ENCODE measurements at places on chromosomes 11 and 22. TPM values are rescaled to one million over a fixed set of nuclear protein-coding genes. Genes with fewer than 3 reads are reported as not detected.

SYT8 gene
- 1.7 TPM for total RNA-seq

GRCh38 chr22:46537225-46537945 lies at the start of gene CELSR1:
Gene CELSR1 (minus strand): TSS chr22:46537620. CDS start chr22:46537170, 450 bp downstream.
- DNase-seq: peak; percentile 72
- peak within 1 kb of the TSS; percentile 31 for H3K4me3 ChIP-seq
- no peak within 1 kb of the TSS for H3K27ac ChIP-seq
- H3K36me3 ChIP-seq: no peaks in the 10 kb centered on the region

DNA sequence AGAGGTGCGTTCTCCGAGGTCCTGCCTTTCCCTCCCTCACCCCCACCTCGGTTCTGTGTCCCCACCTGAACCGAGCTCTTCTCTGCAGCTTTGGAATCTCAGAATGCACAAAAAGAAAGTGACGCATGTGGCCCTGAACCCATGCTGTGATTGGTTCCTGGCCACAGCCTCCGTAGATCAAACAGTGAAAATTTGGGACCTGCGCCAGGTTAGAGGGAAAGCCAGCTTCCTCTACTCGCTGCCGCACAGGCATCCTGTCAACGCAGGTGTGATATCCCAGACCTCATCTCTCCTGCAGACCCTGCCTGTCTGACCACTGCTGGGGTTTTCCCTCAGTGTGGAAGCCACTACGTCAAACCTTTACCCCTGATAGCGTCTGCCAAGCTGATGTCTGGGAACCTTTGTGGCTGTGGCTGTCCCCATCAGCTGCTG lies 13.9 kb downstream of the ACP2 start:
- no peaks in the 10 kb centered on the region for H3K27me3 ChIP-seq
- H3K27ac ChIP-seq: no peak overlapping the region
- H3K36me3 ChIP-seq: peaks cover under 1% of the 10 kb centered on the region
- H3K4me3 ChIP-seq: no peak overlapping the region
- H3K4me1 ChIP-seq: no peaks in the 10 kb centered on the region

- no peak overlapping the region for H3K4me3 ChIP-seq
- H3K4me1 ChIP-seq: no peaks in the 10 kb centered on the region
- H3K36me3 ChIP-seq: no peaks in the 10 kb centered on the region
- DNase-seq: no peak
- H3K27ac ChIP-seq: no peak overlapping the region
- no peaks in the 10 kb centered on the region for H3K27me3 ChIP-seq
Measured at GRCh38 chr22:35598396-35598710, 18.8 kb downstream of the MB start.

- DNase-seq: no peak
- H3K36me3 ChIP-seq: no peaks in the 10 kb centered on the region
- no peak overlapping the region for H3K4me3 ChIP-seq
- no peaks in the 10 kb centered on the region for H3K27me3 ChIP-seq
Measured at GRCh38 chr22:48941903-48942575, 885.6 kb downstream of the BRD1 start.

DNA sequence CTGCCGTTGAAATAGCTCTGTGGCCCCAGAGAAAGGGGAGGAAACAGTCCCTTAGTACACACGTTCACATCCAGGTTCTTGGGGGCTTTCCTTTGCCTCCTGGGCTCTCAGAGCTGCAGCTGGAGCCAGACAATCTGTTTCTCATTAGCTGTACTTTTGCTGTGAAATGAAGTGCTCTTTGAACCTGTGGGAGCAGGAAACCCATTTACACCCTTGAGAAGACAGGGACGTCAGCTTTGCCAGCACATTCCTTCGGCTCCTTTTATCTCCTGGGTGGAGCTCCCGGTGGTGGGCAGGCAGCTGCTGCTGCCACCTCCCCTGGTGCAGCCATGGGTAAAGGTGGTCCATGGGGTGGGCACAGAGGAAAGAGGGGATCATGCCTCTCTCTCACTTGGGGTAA lies 80.6 kb upstream of the TIMP3 start:
- DNase-seq: no peak
- no peaks in the 10 kb centered on the region for H3K4me1 ChIP-seq
- no peak overlapping the region for H3K27ac ChIP-seq
- no peaks in the 10 kb centered on the region for H3K36me3 ChIP-seq
- no peak overlapping the region for H3K4me3 ChIP-seq

- no peak overlapping the region for H3K27ac ChIP-seq
- DNase-seq: no peak
- no peaks in the 10 kb centered on the region for H3K36me3 ChIP-seq
- no peaks in the 10 kb centered on the region for H3K4me1 ChIP-seq
- H3K27me3 ChIP-seq: no peaks in the 10 kb centered on the region
Measured at GRCh38 chr11:41461057-41461681, 1.7 kb upstream of the LRRC4C start.

- no peaks in the 10 kb centered on the region for H3K4me1 ChIP-seq
- H3K4me3 ChIP-seq: no peak overlapping the region
- no peaks in the 10 kb centered on the region for H3K36me3 ChIP-seq
- peaks cover 14% of the 10 kb centered on the region for H3K27me3 ChIP-seq
- H3K27ac ChIP-seq: no peak overlapping the region
Measured at GRCh38 chr22:50178471-50178864, 7.2 kb upstream of the TRABD start.

GRCh38 chr11:117816151-117816741 lies 8.3 kb downstream of the FXYD2 start:
- H3K27me3 ChIP-seq: no peaks in the 10 kb centered on the region
- peak overlapping the region; percentile 67 for H3K27ac ChIP-seq
- peaks cover 18% of the 10 kb centered on the region for H3K4me1 ChIP-seq

GRCh38 chr22:19679522-19680101 lies 34.7 kb upstream of the SEPTIN5 start:
- no peak overlapping the region for H3K27ac ChIP-seq
- H3K4me3 ChIP-seq: no peak overlapping the region
- H3K36me3 ChIP-seq: no peaks in the 10 kb centered on the region
- DNase-seq: peak; percentile 37
- H3K27me3 ChIP-seq: no peaks in the 10 kb centered on the region

DNA sequence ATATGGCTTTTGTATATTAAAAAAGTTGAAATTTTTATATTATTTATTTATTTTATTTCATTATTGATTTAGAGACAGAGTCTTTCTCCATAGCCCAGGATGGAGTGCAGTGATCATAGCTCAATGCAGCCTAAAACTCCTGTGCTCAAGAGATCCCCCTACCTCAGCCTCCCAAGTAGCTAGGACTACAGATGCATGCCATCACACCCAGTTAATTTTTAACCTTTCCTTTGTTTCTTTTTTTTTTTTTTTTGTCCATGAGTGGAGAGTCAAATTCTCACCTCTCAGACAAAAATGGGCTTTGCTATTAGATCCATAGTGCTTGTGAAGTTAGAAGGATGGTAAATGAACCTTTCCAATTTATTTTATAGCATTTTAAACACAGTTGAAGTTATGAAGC lies 182.5 kb downstream of the SOX6 start:
- H3K27me3 ChIP-seq: no peaks in the 10 kb centered on the region
- H3K36me3 ChIP-seq: no peaks in the 10 kb centered on the region
- DNase-seq: no peak
- no peak overlapping the region for H3K27ac ChIP-seq
- H3K4me3 ChIP-seq: no peak overlapping the region
- H3K4me1 ChIP-seq: no peaks in the 10 kb centered on the region

DNA sequence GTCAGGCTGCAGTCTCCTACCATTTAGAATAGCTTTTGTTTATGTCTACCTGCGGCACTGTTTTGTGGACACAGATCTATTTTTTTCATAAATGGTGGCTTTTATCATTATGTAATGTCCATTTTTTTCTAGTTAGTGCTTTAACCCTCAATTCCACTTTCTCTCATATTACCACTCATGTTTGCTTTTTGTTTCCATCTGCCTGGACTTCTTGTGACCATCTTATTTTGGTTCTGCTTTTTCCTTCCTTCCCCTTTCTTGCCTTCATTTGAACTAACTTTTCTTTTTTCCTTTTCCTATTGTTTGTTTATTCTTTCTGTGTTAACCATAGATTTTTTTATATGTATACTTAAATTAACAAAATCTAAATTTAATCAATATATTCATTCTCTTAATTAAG lies 98.5 kb upstream of the SLC22A12 start:
- H3K27ac ChIP-seq: no peak overlapping the region
- no peaks in the 10 kb centered on the region for H3K27me3 ChIP-seq
- DNase-seq: no peak

Measured in colonic mucosa (tissue), 4 donors.